ENCODE measurements at places on chromosomes 3 and 15.

GRCh38 chr3:52752045-52752660, 18.6 kb downstream of the NEK4 start:
- DNase-seq = no peak

- DNase-seq = no peak
Observed at GRCh38 chr3:46607603-46608028, 4.7 kb upstream of the FAM240A start.

DNA sequence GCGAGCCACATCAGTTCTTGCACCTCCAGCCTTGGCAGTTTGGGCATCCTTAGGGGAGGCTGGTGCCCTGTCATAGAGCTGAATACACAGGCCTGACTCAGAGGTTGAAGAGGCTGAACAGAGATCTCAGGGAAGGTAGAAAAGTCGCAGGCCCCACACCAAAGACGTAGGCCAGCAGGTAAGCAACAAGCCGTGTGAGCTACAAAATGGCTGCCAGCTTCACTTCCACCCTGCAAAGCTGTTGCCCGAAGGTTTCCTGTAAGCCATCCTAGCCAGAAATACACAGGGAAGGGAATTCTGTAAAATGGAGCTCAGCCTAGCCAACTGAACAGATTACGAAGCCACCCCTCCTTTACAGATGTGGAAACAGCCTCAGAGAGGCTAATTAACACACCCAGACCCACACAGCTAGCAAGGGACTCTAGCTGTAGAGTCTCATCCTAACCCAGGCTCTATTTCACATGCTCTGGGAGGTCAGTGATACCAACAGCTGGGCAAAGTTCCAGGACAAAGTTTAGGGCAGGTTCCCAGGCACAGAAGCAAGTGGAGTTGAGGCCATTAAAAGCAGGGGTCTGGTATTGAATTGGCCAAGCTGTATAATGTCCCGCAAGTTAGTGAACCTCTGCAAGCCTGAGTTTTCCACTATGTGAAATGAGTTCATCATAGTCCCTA, 66.3 kb upstream of the RASGRF1 start:
- DNase-seq = no peak

DNA sequence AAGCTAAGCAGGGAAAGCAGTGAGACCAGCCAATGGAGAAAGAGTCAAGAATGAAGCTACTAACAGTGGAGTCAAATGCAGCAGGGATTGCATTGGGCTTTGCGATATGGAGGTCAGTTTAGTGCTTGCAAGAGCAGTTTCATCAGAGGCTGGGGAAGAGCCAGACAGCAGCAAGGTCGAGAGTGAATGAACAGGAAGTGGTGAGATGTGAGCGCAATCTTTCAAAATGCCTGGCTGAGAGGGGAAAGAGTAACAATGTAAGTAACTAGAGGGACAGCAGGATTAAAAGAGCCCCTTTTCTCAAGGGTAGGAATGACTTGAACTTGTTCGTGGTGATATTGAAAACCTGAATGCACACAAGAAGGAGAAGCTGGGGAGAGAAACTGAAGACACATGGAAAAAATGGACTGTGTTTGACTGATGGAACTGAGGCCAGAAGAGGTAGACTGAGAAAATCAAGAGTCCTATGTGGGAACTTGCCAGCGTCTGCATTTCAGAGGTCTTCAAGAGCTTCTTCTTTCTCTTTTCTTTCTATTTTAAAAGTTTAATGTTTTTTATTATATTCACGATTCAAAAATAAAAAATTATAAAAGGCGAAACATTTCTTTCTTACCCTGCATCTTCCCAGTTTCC, 30.6 kb upstream of the GPR160 start:
- no peak for DNase-seq

GRCh38 chr15:25682340-25682739, 180.8 kb downstream of the ATP10A start:
- DNase-seq = no peak

DNA sequence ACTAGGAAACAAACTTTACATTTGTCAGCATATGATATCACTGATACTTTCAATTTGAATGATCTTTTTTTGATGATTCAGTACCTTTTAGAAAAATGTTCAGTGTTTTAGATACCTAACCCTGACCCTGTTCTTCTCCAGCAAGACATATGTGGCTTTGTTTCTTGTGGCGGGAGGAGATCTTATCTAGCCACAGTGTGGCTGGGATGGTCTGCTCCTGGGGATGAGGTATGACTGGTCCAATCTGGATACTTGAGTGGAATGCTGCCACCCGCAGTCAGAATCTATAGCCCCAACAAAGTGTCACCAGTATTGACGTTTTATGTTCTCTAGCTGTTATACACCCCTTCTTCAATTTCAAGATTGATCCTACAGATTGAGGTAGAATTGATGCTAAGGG, 439.0 kb upstream of the GOLIM4 start:
- DNase-seq = no peak
